ENCODE measurements at places on chromosomes 6 and 20.

DNA sequence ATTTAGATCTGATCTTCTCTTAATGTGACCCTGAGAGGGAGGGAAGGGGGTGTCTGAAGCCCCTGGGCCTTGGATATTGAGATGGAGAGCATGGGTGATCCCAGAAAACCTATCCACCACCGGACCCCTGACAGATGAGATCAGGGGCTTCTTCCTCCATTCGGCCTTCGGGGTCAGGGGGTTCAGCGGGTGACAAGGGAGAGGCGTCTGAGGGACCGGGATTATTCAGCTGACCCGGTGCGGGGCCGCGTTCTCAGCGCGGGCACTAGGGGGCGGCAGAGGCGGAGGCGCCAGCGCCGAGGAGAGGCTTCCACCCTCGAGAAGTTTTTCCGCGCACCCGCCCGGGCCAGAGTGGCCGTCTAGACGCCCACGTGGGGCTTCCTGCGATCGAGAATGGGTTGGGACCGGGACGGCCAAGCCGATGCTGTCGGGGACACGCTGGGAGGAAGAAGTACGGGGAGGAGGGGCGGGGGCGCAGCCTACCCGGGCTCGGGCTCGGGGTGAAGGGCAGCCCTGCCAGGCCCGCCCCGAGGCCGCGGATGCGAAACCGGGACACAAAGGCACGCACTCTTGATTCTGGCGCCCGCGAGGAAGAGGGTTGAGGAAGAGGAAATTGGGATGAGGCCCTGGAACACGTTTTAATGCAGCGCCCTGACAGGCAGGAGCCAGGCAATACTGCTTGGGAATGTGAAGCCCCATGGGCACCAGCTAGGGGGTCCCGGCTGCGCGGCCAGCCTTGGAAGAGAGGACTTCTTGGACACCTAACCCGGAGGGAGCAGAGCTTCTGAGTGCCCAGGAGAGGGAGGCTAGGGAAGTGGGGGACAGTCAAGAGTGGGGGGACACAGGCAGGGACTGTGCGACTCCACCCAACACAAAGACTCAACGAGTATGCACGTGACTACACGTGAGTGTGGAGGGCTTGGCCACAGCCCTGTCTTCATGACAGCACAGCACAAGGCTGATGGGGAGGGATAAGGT is 30.6 kb downstream of the COL11A2 start:
- DNase-seq = peak; percentile 44

- no peak for DNase-seq
Measured at GRCh38 chr20:10476319-10476724, 41.2 kb downstream of the SLX4IP start.

DNA sequence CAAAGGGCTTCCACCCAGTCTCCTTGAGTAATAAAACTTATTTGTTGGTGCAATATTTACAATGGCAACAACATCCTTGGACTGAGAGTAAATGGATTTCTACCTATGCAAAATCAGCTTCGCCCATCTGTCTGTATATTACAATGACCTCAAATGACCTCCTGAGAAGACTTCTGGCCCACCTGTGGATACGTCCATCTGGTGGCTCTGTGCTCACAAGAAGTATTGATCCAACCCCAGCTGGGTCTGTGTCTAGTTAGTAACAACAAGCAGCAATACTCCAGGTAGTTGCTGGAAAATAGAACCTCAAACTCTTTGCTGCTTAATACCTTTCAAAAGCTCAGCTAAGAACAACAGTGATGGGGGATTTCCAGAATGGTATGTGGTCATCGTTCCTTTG is 34.7 kb upstream of the GSTA4 start:
- DNase-seq = no peak

DNA sequence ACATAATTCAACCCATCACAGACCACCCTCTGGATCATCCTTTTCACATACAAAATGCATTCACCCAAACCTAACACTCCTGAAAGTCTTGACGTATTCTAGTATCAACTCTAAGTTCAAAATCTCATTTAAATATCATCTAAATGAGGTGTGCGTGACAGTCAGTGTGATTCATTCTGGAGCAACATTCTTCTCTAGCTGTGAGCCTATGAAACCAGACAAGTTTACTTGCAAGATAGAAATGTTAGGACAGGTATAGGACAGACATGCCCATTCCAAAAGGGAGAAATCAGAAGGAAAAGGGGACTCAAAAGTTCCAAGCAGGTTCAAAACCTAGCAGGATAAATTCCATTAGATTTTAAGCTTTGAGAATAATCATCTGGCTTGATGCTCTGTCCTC is 329.7 kb downstream of the CD83 start:
- no peak for DNase-seq

DNA sequence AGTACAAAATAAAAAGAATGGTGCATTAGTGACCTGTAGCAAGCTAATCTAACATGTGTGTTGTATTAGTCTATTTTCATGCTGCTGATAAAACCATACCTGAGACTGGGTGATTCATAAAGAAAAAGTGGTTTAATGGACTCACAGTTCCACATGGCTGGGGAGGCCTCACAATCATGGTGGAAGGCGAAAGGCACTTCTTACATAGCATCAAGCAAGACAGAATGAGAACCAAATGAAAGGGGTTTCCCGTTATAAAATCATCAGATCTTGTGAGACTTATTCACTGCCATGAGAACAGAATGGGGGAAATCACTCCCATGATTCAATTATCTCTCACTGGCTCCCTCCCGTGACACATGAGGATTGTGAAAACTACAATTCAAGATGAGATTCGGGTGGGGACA is 45.4 kb upstream of the AIG1 start:
- DNase-seq = no peak

DNA sequence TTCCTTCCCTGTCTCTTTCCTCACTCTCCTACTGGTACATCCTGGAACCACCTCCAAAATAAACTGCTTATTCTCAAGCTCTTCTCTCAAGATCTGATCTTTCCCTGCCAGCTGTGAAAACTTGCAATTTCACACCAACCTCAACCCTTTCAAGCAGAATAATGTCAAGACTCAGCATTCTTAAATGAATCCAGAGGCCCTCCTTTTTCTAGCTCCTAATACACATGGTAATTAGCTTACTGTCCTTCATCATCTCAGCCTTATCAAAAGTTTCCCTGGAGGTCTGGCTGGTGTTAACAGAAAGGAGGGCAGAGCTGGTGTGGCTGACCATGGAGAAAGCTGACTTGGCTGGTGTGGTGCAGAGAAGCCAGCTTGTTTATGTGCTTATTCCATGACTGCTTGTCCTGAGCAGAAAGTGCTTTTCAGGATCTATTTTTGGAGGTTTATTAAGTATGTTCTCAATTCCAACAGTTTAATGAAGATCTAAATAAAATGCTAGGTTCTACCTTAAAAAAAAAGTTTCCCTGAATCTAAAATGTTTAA is 50.5 kb downstream of the CFAP61 start:
- DNase-seq = no peak

GRCh38 chr6:41167173-41167963 is 4.5 kb upstream of the TREM2 start:
- DNase-seq = no peak

DNA sequence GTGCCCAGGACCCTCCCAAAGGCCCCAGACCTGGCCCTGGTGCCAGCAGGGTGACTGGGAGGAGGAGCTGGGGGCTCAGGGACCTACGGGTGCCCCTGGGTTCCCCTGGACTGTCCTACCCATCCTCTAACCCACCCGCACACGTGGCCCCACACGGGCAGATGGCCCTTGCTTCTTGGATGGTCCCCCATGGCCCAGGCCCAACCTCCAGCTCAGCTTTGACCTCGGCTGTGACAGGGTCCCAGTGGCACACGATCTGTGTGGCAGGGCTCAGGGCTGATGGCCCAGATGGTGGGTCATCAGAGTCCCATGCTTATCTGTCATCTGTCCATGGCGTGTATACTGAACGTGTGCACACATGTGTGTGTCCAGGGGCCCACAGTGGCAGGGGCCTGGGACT is 4.0 kb downstream of the NTSR1 start:
- no peak for DNase-seq

DNA sequence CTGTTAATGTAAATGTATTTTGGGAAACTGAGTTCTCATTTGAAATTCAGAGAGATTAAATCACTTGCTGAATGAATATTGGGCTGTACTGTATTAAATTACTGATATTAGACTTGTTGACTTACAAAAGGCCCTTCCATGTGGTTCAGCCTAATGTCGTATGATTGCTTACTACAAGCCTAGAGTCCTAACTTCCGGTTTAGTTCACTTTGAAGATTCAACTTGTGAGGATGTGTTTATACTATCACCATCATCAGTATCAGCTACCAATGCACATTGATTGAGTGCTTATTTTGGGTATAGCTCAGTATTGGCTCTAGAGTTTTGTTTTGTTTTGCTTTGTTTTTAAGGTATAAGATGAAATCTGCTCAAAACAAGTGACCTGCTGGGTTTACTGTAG is 48.3 kb downstream of the FAM217A start:
- no peak for DNase-seq

DNA sequence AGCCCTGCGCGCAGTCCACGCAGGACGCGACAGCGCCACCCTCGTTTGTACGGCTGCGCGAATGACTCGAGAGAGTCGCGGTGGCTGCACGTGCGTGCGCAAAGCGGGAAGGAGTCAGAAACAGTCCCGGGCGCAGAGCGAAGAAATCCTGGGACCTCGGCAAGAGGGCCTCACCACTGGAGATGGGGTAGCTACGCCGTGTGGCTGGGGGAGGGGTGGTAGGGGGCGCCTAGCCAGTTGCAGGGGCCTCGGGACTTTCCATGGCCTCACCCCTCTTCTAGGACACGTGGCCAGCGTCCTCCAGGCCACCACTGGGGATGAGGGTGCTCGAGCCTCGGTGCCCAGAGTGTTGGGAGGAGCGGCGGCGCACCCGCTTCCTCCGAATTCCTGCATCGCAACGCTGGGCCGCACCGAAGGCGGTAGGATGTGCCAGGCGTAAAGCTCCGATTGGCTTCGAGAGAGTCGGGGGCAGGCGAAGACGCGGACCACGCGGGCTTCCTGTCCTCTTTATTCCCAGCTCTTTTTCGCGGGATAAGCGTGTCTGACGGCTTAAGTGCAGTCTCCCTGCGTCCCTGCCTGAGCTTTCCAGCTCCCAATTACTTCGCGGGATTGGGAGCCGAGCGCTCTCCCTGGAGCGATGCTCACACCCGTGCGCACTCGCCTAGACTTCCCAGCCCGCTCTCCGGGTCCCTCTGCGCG is 38.7 kb downstream of the NCR2 start:
- DNase-seq = no peak

DNA sequence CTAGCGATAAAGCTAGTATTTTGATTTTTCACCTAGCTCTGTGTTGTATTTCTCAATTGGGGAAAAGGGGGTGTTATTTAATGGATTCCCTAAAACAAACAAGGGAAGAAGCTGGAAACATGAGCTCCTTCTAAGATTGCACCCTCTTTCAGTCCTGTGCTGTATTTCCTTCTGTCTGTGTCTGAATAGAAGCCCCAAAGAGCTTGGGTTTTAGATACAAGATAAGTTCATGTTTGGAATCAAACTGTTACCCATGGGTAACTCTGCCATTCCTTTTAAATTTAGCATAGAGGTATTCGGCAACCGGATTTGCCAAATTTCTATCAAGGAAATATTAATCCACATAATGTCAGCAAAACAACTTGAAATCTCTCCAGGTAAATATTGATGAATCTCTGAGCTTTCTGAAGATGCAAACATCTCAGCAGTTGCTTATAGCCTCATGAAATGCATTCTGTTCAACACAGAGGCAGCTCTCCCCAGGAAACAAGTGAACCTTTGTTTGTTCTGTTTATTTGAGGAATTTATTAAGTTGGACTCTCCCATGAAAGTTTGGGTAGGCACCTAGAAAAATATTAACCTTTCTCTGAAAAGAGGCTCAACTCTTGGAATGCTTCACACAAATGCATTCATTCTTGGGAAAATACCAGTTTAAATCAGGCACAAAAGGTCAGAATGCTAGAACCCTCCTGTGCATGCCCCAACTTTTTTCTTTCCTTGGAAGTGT is 9.9 kb upstream of the SCGN start:
- no peak for DNase-seq

DNA sequence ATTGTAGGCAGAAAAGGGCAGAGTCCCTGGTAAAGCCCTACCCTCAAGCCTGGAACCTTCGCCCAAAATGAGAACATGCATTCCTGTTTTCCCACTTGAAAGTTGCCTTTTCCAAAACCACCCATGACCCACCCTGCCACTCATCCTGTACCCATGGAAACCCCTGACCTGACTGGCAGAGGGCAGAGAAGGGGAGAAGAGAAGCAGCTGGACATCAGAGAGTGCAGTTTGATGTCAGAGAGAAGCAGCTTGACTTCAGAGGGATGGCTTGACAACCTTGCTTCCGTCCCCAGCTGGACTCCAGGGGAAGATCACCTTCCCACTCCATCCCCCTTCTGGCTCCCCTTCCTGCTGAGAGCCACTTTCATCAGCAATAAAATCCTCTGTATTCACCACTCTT is 123.6 kb upstream of the SHLD1 start:
- no peak for DNase-seq

DNA sequence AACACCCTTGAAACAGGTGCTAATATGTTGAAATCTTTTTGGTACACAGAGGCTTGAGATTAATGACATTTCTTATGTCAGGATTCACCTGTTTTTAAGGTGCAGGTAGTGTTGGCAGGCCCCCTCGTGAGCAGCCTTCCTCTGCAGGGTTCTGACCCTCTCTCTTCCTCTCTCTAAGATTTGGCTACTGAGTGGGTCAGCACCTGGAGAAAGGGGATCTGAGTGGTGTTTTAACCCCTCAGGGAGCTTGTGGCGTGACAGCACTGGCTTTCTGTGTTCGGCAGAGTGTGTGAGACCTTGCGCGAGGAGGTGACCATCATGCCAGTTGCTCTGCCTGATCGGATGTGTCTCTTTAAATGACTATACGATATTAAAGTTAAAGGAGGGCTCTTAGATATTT is 37.1 kb downstream of the HIVEP1 start:
- DNase-seq = no peak

DNA sequence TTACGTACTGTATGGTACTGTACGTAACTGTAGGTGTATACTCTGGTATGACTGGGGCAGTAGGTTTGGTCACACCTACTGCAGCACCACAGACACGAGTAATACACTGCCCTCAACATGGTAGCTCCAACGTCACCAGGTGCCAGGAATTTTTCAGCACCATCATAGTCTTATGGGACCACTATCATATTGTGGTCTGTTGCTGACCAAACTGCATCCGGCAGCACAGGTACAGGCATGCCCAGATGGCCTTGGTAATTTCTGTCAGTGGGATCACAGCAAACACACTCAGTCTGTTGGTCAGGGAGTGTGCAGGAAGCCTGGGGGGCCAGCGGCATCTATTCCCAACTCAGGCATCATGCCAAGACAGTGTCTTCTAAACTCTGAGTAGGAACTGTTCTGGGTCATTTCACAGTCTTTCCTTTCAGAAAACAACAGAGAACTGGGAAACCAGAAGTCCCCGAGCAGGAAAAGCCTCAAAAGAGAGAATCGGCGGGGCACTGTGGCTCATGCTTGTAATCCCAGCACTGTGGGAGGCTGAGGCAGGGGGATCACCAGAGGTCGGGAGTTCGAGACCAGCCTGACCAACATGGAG is 5.8 kb downstream of the YTHDF1 start:
- no peak for DNase-seq

DNA sequence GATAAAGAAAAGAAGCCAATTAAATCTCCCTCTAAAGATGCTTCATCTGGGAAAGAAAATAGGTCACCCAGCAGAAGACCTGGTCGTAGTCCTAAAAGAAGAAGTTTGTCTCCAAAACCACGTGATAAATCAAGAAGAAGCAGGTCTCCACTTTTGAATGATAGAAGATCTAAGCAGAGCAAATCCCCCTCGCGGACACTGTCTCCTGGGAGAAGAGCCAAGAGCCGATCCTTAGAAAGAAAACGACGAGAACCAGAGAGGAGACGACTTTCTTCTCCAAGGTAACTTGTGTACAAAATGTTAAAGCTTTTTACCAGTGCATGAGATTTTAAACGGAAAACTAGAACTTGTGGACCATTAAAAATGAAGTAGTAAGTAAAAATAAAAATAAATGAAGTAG is 46.5 kb downstream of the FAM217A start:
- DNase-seq = no peak

- no peak for DNase-seq
Measured at GRCh38 chr6:92114797-92115196, 1304.6 kb downstream of the EPHA7 start.

Measured in NCI-H460 (cell line).